Anterior cingulate cortex (tissue), 58 donors: ENCODE measurements at places on chromosomes 11 and 22.

DNA sequence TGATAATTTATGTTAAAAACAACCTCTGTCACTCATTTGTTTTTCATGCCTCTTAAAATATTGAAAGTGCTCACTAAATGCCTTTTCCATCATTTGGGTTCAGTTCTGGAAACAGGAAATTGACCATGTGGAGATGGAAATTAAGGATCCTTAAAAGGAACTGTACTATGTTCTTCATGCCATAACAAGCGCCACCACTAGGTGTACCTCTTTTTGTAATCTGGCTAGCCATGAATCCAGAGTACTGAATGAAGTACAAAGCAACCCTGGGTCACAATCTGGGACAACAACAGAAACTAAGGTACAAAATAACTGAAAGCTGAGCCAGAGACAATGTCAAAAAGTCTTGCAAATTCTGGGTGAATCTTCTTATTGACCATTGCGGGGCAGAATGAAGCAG, 559.1 kb downstream of the FAM181B start:
- DNase-seq, result no peak

- peak; percentile 26 for DNase-seq
Measured at GRCh38 chr11:46392421-46393230, 1.1 kb upstream of the CHRM4 start.

GRCh38 chr11:44634401-44635281, 69.2 kb downstream of the CD82 start:
- DNase-seq, result peak; percentile 61

- no peak for DNase-seq
Measured at GRCh38 chr11:61065955-61066638, 36.2 kb upstream of the CD5 start.

DNA sequence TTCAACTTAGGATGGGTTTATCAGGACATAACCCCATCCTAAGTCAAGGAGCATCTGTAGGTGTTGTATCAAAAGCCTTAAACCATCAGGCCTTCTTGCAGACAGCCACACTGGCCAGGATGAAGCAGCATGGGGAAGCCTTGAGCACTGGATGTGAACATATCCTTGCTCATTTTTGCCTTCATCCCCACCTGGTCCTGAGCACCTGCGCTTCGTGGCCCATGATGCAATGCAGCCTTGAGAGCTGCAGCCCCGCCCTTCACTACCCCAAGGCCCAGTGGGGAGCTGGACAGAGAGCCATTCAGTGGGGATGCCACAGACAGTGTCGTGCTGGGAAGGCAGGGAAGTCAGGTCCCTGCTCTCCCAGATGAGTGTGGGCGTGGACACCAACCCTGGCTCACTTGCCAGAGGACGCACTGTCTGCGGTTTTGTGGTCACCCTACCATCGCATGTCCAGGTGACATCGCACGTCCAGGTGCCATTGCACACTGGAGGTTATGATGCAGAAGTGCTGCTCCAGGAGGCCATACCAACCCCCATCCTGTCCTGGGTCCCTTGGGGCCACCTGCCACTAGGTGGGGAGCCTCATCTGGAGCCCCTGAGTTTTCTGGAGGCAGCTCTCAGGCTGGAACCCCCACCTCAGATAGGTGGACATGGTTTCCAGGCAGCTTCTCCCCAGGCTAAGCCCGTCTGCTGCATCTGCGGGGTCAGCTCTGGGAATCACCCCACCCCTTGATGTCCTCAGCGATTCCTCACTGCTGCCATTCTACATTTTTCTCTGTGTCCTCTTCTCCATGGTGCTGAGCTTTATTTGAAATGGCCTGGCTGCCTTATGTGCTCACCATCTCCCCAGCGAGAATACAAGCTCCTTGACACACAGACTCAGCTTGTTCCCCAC, 14.4 kb downstream of the GNAZ start:
- DNase-seq, result no peak

GRCh38 chr11:73493956-73494598, 103.8 kb downstream of the FAM168A start:
- DNase-seq, result no peak
